Activated T-helper 1 cell treated with anti-CD3 and anti-CD28 coated beads, Interleukin-2, amount 50 U/mL, for 16 hours (primary cell): ENCODE measurements at places on chromosomes 1 and 21.

DNA sequence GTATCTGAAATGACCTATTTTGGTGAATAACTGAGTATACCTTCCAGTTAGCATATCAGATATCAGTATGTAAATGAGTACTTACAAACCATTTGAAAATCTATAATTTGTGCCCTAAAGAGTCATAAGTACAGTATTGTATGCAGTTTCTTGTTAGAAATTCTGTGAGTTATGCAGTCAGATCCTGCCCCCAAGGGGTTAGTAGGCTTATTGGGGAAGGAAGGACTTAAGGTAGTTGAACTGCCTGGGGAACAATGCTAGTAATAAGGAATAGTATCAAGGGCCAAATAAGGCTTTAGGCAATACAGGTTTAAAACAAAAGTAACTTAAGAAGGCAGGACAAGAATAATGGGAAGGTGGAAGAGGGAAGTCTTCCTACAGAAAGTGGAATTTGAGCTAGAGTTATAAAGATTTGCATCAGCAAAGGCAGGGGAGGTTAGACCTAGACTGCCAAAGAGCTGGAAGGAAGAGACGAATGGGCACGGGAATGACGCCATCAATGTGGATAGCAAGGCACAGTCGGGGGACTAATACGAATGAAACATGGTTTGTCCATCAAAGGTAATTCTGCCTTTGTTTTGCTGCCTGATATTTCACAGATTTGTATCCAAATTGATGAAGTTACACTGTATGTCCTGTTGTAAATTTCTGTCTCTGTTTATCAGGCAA, 182.9 kb upstream of the DPYD start:
- DNase-seq = no peak

GRCh38 chr1:116472431-116472961, 98.3 kb downstream of the CD58 start:
- no peak for DNase-seq

DNA sequence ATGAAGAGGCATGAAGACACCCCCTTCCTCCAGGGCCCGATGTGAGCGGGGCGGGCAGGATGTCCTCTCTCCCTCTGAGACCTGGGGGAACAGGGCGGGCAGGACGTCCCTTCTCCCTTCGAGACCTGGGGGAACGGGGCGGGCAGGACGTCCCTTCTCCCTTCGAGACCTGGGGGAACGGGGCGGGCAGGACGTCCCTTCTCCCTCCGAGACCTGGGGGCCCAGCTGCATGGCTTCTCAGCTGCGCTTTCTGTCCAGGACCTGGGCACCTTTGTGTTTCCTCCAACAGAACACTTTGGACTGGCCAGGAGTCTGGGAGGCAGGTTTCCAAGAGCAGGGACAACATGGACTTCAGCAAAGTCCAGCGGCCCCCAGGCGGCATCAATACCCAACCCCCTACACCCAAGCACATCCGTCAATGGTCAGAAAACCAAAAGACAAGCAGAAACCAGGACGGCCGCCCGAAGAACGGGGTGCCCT, 30.8 kb upstream of the ADARB1 start:
- no peak for DNase-seq

DNA sequence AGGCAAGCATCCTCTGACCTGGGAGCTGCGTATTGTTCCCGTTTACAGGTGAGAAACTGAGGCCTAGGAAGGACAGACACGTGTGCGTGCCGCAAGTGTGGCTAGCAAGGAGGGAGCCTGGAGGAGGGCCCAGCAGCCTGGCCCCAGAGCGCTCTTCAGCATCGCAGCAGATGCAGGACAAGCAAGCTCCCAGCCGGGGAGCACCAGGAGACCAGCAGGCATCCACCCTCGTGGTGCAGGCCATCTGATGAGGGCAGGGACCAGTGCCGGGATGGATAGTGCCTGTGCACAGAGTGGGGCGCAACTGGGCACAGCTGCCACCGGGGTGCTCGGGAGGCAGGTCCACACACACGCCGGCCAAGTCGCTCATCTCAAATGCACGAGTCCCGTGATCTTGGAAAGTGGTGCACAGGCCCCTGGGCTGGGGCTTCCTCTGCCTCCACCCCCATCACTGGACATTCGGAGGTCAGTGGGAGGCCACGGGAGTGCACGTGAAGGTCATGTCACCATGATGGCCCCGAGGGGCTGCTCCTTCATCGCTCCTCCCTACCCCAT, 55.1 kb downstream of the COL18A1 start:
- no peak for DNase-seq

GRCh38 chr1:165592945-165593823, 37.9 kb upstream of the MGST3 start:
- peak; percentile 65 for DNase-seq

- DNase-seq = no peak
Measured at GRCh38 chr1:61692155-61692800, 32.7 kb downstream of the TM2D1 start.

- DNase-seq = no peak
Measured at GRCh38 chr1:192951691-192952460, 107.3 kb downstream of the UCHL5 start.

GRCh38 chr1:44119525-44119924, 904 bp downstream of the KLF17 start:
- DNase-seq = no peak

- DNase-seq = no peak
Measured at GRCh38 chr21:21210552-21210951, 212.3 kb downstream of the NCAM2 start.

- no peak for DNase-seq
Measured at GRCh38 chr1:225422795-225423517, 4.9 kb downstream of the LBR start.

DNA sequence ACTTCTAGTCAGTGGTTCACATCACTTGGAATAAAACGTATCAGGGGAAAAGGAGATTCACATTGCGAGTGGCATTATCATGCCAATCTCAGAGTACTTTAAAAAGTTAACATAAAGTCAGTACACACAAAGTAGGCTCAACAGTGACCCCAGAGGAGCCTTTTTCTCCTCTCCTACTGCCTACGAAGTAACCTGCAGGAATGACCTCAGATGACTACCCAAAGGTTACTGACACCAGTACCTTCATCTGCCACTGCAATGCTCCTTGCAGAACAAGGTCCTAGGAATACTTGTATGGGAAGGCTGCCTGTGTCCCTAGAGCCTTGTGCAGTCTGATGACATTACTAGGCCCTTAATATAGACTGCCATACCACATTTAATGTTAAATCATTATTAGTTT, 389.8 kb upstream of the LYPLAL1 start:
- no peak for DNase-seq

GRCh38 chr1:200183637-200184036, 156.1 kb downstream of the NR5A2 start:
- DNase-seq = no peak

- no peak for DNase-seq
Measured at GRCh38 chr1:175803413-175803812, 60.0 kb upstream of the TNR start.

DNA sequence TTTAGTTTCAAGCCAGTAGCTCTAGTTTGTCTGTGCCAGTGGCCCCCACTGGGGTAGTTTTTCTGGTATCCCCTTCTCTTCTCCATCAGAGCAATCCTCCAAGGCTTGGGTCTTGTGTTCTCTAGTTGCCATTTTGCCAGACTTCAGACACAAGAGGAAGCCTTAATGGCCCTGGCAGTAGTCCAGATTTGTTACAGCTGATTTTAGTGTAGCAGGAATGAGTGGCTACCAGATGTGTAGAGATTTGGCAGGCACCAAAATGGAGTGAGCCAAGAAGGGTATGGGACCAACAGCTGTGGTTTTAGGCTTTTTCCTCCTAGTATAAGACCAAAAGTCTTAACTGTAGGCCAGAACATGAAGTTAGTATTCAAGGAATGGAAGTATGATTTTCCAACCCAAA, 56.8 kb downstream of the ACP6 start:
- DNase-seq = no peak

DNA sequence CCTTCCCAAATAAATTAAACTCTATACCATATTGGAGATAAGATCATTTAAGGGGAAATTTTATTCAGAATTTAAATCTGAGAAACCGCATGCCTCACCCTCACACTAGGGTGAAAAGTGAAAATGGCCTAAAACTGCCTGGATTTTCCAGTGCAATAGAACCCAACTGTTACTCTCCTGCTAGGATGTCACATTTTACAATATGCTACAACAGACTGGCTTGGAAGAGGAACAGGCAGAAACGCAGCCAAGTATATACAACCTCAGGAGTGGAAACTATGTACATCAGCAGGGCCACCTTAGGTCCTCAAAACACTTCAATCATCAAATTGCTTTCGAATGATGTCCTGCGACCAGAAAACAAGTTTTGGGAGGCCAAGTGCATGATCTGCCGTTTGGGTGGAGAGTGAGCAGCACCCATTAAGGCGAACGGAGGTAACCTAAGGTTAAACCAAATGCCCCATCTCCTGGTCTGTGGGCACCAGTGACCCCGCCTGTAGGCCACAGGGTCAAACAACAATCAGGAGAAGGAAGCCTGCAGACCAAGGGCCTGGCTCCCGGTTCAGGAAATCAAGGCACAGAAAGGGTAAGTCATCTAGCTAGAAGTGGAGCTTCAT, 4.9 kb downstream of the RCAN1 start:
- no peak for DNase-seq
